Activated CD4-positive, alpha-beta T cell treated with anti-CD3 and anti-CD28 coated beads for 36 hours (primary cell): ENCODE measurements at places on chromosomes 12 and 14.
A peak's percentile ranks its signal among the peaks of the same experiment; 100 is the strongest.

GRCh38 chr12:91975891-91976290, 169.8 kb downstream of the BTG1 start:
- DNase-seq: no peak

DNA sequence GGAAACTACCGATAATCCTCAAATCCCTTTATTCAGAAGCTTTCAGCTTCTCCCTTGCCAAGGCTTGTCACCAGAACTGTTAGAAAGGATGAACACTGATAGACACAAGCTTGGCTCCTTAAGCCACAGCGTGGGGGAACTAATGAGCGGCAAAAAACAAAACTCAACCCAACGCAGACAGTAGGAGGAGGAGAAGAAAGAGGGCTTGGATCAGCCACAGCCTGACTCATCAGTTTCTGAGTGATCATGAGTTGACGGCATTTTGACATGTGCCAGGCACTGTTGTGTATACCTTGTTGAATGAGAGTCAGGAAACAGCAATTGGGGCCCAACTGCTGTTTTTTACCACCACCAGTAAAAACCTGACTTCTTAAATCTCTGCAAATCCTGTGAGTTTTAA, 23.7 kb downstream of the PLXNC1 start:
- DNase-seq: peak; percentile 73

DNA sequence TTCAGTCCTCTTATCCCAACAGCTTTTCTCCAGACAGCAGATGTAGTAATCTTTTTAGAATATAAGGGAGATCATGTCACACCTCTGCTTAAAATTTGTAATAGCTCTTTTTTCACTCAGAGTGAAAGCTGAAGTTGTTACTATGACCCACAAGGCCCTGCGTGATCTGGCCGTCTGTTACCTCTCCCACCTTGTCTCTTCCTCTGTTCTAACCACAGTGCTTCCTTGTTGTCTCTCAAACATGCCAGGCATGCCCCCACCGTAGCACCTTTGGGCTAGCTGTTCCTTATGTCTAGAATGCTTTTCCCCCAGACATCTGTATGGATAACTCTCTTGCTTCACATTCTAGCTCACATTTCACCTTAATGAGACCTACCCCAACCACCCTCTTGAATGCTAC, 6.5 kb downstream of the NECAP1 start:
- peak; percentile 64 for DNase-seq

- DNase-seq: no peak
These were observed 115.7 kb downstream of the NCOR2 start for GRCh38 chr12:124451637-124452243.

GRCh38 chr14:63076488-63076887, 31.2 kb upstream of the KCNH5 start:
- DNase-seq: no peak

- DNase-seq: no peak
These were observed 68.5 kb upstream of the CSRP2 start for GRCh38 chr12:76947304-76947703.

- no peak for DNase-seq
These were observed 577.9 kb upstream of the TBX3 start for GRCh38 chr12:115261691-115262398.
